GM12892 (cell line): ENCODE measurements at places on chromosomes 2 and 18.

GRCh38 chr2:182283512-182283911 lies 143.3 kb downstream of the PDE1A start:
- DNase-seq = no peak

GRCh38 chr2:188473306-188473705 lies 181.6 kb downstream of the GULP1 start:
- no peak for DNase-seq

- no peak for DNase-seq
Measured at GRCh38 chr2:152497481-152498052, 162.6 kb downstream of the FMNL2 start.

DNA sequence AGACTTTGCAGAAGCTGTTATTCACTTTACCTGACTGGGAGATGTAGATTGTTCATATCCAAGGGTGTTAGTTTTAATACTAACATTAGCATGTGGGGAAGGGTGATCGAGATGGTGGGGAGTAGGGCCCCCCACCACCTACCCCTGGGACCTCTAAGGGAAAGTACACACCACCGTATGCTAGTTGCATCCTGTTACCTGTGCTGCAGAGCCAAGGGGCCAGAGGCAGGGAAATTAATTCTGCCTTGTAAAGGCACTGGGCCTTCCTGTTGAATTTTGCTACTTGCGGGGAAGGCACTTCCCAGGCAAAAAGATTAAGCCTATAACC lies 9.0 kb downstream of the STEAP3 start:
- no peak for DNase-seq

DNA sequence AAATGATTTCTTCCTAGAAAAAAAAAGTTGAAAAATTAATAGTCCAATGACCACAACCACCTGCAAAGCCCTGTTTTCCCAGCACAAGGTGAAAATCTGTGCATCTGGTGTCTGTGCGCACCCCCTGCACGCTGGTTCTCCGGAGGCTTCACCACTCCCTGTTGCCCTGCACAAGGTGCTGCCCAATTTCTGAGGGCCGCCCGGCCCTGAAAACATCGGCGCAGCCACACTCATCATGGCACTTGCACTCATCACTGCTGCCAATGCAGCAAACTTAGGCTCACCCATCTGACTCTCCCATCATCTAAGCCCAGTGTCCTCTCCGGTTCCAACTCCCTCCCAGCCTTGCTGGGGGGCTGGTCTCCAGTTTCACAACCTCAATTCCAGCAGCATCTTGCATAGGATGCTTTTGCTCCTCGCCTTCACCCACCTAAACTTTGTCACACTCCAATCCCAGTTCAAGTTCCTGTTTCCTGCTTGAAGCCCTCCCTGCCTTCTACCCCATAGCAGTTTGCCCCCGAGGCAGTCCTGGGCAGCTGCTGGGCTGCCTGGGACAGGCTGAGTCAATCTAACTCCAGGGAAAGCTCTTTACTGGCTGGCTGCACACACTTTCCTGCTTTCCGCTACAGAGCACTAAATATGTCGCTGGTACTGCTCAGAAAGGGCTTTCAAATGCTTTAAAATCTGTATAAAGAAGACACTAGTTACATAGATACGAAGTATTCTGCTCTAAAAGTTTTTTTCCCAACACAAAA lies 522.5 kb upstream of the ID2 start:
- DNase-seq = no peak

DNA sequence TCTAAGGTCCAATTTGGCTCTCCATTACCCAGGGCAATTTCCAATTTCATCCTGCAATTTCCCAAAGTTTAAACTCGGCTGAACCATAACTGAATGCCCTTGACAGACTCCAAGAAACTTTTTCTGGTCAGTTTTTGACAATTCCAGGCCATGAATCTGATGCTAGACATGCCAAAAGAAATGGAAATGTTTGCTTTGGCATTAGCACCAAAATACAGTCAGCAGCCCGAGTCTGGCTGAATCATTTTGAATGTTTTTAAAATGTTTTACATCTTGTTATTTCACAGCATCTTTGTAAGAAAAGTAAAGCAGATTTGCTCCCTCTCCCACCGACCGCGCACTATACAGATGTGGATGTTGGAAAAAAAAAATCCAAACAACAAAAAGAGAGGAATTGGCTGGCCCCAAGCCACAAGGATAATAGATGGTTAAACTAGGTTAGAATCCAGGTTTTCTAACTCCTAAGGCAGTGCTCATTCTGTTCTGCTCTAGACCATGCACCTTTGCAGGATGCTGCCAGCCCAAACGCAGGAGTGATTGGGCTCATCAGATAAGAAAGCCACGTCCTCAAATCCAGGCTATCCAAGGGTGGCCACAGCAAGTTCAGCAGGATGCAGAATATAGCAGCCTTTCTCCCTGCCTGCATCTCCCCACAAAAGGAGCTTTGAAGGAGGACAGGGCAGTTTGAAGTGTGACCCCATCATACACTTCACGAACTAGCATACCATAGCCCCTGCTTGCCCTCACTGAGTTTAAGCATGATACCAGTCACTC lies 167.5 kb downstream of the ALK start:
- no peak for DNase-seq

GRCh38 chr2:71530641-71531332 lies 77.4 kb downstream of the DYSF start:
- DNase-seq = no peak

- no peak for DNase-seq
Measured at GRCh38 chr2:65957886-65958285, 477.0 kb upstream of the MEIS1 start.

- DNase-seq = no peak
Measured at GRCh38 chr2:11234309-11234708, 79.0 kb downstream of the SLC66A3 start.

GRCh38 chr18:42850174-42851083 lies 265.1 kb downstream of the RIT2 start:
- no peak for DNase-seq

DNA sequence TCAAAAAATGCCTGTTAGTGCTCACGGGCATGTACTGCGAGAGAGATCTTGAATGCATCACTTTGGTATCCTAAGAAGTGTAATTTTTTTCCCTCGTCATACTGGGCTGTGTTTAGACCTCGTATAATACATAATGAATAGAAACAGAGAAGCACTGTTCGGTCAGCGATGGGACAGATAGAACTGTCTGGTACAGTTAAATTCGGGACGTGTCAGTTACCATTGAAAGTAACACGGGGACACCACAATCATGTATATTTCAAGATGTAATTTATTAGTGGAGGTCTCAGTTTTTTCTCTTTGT lies 1.8 kb downstream of the PKP4 start:
- no peak for DNase-seq

GRCh38 chr2:218644721-218645120 lies 14.7 kb downstream of the ZNF142 start:
- DNase-seq = no peak
